Thoracic aorta endothelial cell (primary cell): ENCODE measurements at places on chromosomes 4 and X. TPM values are rescaled to one million over a fixed set of nuclear protein-coding genes. Genes with fewer than 3 reads are reported as not detected.

Gene LRCH2
- total RNA-seq: 4.5 and 9.2 TPM in 2 replicates

Gene CSAG2
- not detected in 2 replicates for total RNA-seq

Gene ESX1
- not detected in 2 replicates for total RNA-seq

Gene PDZD4
- total RNA-seq: under 0.01 and 0.14 TPM in 2 replicates

Gene SLC6A14
- not detected in 2 replicates for total RNA-seq

Gene TLR7
- total RNA-seq: not detected in 2 replicates
